T-helper 2 cell treated with Interferon-gamma antibody and Interleukin-4, amounts not matched to agents 5 μg/mL and 100 μg/mL, for 36 hours (primary cell): ENCODE measurements at places on chromosomes 5 and 9.

DNA sequence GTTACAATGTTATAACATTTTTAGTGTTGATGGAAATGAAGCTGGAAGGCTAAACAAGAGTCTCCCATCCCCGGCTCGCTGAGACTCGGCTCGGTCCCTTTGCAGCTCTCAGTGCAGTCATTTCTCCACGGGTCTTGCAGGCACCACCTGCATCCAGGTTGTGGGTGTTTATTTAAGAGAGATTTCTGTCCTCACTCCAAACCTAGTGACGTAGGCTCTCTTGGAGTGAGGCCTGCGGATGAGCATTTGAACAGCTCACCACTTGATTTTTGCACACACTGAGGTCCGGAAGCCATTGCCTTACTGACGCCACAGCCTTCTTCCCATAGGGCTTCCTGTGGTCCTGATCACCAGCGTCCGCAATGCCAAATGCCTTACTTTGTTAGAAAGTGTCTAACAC is 197.7 kb upstream of the OTULINL start:
- no peaks in the 10 kb centered on the region for H3K36me3 ChIP-seq
- peaks cover 3% of the 10 kb centered on the region for H3K4me1 ChIP-seq
- H3K4me3 ChIP-seq: no peak overlapping the region
- H3K27ac ChIP-seq: no peak overlapping the region
- H3K27me3 ChIP-seq: peaks cover 16% of the 10 kb centered on the region

- H3K27ac ChIP-seq: no peak overlapping the region
- no peak overlapping the region for H3K4me3 ChIP-seq
- no peak for DNase-seq
Measured at GRCh38 chr5:31449174-31449573, 82.7 kb downstream of the DROSHA start.

- no peak for DNase-seq
- peak overlapping the region; percentile 72 for H3K27ac ChIP-seq
- H3K27me3 ChIP-seq: peaks cover 13% of the 10 kb centered on the region
Measured at GRCh38 chr9:95316274-95316673, 1.2 kb downstream of the FANCC start.

- no peaks in the 10 kb centered on the region for H3K27me3 ChIP-seq
- peaks cover 49% of the 10 kb centered on the region for H3K36me3 ChIP-seq
- no peak for DNase-seq
- H3K27ac ChIP-seq: no peak overlapping the region
Measured at GRCh38 chr5:32413466-32414263, 30.9 kb downstream of the ZFR start.

DNA sequence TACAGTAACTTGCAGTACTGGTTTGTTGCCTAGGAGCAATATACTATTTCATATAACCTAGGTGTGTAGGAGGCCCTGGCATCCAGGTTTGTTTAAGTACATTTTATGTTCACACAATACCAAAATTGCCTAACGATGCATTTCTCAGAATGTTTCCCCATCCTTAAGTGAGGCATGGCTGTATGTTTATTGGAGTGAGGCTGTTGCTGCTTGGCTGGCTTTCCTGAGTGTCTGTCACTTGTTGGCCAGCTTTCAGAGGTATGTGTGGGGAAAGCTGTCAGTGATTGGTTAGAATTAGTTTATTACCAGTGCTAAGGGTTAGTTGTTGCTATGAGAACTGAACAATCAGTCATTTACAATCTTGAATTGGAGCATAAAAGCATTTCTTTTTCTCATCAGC is 154.1 kb upstream of the CDH12 start:
- no peaks in the 10 kb centered on the region for H3K27me3 ChIP-seq
- H3K36me3 ChIP-seq: no peaks in the 10 kb centered on the region
- no peak for DNase-seq
- H3K4me1 ChIP-seq: no peaks in the 10 kb centered on the region
- no peak overlapping the region for H3K27ac ChIP-seq

GRCh38 chr5:124908581-124909451 is 162.4 kb upstream of the ZNF608 start:
- no peak overlapping the region for H3K4me3 ChIP-seq
- no peaks in the 10 kb centered on the region for H3K36me3 ChIP-seq
- H3K27me3 ChIP-seq: no peaks in the 10 kb centered on the region
- H3K27ac ChIP-seq: no peak overlapping the region
- no peaks in the 10 kb centered on the region for H3K4me1 ChIP-seq
- DNase-seq: no peak

- no peaks in the 10 kb centered on the region for H3K27me3 ChIP-seq
Measured at GRCh38 chr5:57745700-57746651, 263.4 kb upstream of the ACTBL2 start.

GRCh38 chr5:167916706-167917105 is 374.7 kb upstream of the WWC1 start:
- H3K4me3 ChIP-seq: no peak overlapping the region
- H3K4me1 ChIP-seq: no peaks in the 10 kb centered on the region
- no peak overlapping the region for H3K27ac ChIP-seq

DNA sequence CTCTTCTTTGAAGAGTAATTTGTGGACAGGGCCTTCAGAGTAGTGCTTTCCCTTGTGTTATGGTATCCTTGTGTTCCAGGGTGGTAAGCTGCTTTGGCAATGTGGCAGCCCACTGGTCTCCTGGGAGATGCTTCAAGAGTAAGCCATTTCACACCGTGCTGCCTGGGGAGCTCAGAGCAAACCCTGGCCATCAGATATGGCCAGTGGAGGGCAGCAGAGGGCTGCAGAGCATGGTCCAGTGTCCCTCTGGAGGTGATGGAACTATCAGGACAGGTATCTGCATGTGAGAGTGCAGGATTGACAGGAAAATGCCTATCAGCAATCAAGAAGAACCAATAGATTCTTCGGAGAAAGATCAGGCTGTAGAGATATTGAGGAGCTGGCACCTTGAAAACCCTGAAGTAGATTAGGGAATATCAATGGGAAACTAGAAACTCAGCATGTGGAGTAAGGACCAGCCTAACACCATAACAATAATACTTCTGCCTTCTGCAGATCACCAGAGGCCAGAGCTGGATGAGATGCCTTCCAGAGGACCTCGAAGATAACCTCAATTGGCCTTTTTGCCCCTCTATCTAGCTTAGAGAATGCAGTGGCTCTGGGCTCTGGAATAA is 90.8 kb downstream of the PLPPR1 start:
- H3K36me3 ChIP-seq: no peaks in the 10 kb centered on the region
- no peaks in the 10 kb centered on the region for H3K27me3 ChIP-seq
- no peak overlapping the region for H3K27ac ChIP-seq
- no peak overlapping the region for H3K4me3 ChIP-seq

- no peak overlapping the region for H3K27ac ChIP-seq
- H3K36me3 ChIP-seq: no peaks in the 10 kb centered on the region
- no peak overlapping the region for H3K4me3 ChIP-seq
- no peaks in the 10 kb centered on the region for H3K4me1 ChIP-seq
- no peaks in the 10 kb centered on the region for H3K27me3 ChIP-seq
- DNase-seq: no peak
Measured at GRCh38 chr5:45677524-45677923, 18.7 kb downstream of the HCN1 start.

GRCh38 chr5:128667152-128667551 is 129.1 kb upstream of the FBN2 start:
- H3K4me1 ChIP-seq: no peaks in the 10 kb centered on the region
- H3K36me3 ChIP-seq: no peaks in the 10 kb centered on the region
- DNase-seq: no peak
- no peak overlapping the region for H3K4me3 ChIP-seq

DNA sequence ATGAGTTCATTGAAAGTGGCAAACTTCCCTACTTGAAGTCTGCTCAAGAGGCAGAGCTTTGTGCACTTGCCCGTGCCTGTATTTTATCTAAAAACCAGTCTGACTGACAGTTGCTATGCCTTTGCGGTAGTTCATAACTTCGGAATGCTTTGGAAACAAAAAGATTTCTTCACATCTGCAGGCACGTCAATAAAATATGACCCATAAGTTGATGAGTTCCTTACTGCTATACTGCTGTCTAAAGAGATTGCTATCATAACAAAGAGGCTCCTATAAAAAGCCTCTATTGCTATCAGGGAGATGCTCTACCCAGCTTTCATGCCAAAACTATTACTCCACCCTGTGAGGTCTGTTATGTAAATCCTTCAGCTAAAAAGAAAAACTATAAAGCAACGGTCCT is 25.4 kb upstream of the RNF20 start:
- no peak overlapping the region for H3K4me3 ChIP-seq
- H3K36me3 ChIP-seq: no peaks in the 10 kb centered on the region
- H3K27ac ChIP-seq: no peak overlapping the region
- no peaks in the 10 kb centered on the region for H3K4me1 ChIP-seq
- no peak for DNase-seq
- H3K27me3 ChIP-seq: peaks cover 2% of the 10 kb centered on the region

- no peak overlapping the region for H3K27ac ChIP-seq
- H3K36me3 ChIP-seq: no peaks in the 10 kb centered on the region
- DNase-seq: no peak
- H3K4me3 ChIP-seq: no peak overlapping the region
Measured at GRCh38 chr9:95090023-95090791, 227.3 kb downstream of the FANCC start.
